ENCODE measurements at places on chromosomes 5 and 9.

DNA sequence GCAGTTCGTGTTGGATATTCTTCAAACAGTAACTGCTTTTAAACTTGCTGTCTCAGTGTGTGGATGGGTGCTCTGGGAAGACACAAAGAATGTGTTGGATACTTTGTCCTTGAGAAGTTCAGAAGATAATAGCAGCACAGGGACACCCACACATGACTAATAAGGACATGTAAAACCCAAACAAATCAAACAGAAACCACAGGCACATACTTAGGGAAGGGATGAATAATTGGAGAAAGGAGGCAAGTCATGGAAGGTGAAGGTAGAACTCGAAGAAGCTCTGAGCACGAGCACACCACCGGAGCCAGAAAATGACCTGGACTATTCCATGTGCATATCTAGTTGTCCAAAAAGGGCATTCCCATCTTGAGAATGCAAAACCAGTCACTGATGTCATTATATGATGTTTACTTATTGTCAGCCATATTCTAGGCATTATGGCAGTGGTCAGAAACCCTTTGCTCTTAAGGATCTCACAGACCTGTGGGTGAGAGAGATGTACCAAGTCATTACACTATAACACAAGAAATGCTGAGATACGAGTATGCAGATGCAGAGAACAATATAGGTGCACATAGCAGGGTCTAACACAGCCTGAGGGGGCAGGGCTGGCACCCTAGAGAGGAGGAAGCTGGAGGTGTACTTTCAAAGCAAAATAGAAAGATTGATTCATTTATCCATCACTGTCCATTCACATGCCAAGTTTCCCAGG is 152.9 kb downstream of the PIK3R1 start:
- no peak for DNase-seq

DNA sequence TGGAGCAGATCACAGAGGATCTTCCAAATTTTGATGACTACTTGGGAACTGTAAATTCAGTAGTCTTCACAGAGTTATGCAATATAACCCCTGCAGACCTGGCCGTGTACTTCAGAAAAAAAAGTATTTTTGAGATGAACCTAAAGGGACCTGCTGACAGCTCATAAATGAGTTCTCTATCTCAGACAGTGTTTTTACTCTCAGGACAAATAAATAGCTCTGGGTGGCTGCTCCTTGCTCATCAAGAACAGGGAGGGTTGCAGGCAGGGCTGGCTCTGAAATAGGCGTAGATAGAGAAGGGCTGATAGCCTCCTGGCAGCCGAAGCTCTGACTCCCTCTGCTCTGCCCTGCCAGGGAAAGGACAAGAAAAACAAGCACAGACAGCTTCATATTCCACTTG is 64.8 kb downstream of the PLAC8L1 start:
- no peak for DNase-seq

DNA sequence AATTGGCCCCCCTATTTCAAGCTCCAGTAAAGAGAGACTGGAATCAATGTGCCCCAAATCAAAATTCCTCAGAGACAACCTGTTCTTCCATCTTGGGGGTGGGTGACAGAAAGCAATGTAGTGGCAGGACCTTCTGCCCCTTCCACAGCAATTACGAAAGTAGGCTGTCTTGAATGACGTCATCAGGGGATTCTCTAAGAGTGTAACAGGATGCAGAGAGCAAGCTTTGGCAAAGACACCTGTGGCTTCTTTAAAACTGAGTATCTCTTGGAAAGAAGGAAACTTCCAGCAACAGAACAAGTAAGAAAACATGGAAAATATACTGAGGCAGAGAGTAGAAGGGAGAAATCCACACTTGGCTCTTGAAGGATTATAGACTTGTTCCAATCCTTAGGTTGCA is 247.6 kb upstream of the PDE4D start:
- no peak for DNase-seq

DNA sequence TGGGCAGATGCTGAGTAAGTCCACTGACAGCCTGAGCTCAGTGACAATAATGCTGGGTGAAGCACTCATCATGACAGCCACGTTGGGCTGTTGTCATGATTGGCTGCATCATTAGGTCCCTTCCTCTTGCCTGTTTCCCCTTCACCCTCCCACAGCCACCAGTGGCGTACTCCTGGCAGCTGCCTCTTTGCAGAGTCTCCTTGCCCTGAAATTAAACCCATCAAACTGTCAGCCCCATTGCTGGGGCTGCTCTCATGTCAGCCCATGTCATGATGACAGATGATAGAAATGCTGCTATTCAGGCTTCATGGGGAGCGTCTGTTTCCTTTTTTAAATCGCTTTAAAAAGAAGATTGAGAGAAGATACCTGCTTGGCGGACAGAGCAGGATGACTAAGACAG is 327.4 kb downstream of the AGTPBP1 start:
- no peak for DNase-seq

DNA sequence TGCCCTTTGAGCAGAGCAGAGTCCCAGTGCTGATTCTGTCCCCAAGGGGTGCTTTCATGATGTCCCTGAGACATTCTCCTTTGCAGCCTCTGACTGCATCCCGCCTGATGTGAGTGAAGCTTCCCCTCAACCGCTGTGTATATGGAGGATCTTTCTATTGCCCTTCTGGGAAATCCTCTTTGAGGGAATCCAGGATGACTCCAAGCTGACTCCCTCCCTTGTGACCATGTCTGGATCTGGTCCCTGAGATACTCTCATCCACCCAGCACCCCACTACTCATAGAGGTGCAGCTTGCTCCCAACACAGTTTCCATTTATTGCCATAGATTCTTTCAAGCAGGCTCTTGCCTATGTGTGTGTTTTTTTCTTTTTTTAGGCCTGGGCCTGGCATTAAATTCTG is 216.5 kb downstream of the SEC61B start:
- DNase-seq = no peak

- no peak for DNase-seq
These were observed 137.1 kb upstream of the FSTL4 start for GRCh38 chr5:133749331-133749985.

DNA sequence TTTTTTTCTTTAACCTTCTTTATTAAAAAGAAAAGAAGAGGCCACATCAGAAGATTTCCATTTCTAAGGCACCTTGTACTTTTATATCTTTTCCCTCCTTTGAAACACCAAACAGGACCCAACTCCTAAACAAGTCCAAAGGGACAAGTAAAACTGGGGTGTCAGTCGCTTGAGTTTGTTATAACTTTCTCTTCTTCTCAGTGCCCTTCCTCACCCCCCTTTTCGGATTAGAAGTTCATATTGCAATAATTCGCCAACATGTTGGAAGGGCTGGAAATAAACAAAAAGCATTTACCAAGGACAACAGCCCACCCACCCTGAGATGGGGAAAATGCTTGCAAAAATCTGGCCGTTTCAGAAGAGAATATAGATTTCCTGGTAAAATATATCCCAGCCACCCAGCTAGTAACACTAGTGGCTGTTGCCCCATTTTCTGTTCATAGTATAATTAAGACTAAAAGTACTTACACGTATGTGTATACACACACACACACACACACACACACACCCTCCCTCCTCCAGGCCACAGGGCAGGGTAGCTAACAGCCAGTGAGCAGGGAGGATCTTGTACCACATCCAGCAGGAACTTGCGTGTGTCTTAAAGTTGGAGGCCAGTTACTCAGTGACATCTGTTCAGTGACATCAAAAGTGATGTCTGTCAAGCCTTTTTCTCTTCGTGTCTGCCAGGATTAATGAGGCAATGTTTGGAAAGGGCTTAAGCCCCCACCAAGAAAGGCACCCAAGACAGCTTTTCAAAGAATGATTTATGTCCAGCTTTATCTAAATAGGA is 149.1 kb upstream of the KLF4 start:
- no peak for DNase-seq

DNA sequence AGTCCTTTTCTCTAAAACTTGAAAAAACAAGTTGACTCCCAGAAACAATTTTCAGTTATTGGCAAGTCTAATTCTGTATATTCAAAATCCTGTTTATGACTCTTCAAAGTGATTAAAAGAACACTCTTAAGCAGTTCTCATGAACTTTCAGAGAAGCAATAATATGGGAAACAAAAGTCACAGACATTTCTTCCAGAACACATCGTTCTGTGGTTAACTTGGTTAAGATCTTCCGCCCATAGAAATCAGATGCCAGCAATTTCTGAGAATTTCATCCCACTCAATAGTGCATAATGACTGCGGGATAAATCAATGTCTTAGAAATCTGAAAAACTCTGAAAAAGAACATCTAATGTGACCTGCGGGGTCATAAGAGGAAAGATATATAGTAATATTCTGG is 300.5 kb downstream of the COX7C start:
- no peak for DNase-seq
